NB4 (cell line): ENCODE measurements at places on chromosomes 4 and X.

DNA sequence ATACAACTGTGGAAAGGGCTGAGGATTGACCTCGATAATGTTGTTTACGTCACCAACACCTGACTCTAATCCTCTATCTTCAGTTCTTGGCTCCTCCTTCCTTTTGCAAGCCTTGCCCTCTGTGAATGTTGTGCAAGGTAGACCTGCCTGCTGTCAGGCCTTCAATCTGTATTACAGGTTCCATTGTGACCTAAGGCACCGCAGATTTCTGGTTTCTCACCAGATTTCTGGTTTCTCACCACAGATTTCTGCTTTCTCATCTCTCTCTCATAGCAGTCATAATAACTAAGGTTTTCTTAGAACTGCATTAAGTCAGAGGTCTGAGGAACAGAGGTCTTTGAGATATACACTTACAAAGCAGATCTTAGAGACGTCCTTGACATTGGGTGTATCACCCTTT lies 51.5 kb upstream of the ETNPPL start:
- DNase-seq, result no peak

DNA sequence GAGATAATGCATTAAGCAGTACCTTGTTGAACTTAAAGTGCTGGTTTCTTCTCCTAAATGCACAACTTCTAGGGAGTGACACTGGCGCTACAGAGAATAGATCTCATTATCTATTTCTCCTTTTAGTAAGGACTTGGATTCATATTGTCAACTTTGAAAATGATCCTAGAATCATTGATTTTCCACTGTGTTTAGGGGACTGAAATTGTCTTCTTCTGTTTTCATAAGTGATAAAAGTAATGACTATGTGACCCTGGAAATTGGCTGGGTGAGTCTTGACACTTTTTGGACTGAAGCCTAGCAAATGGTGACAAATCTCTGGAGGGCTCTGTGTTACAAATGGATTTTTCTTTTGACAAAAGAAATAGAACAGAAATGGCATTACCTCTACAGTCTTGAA lies 167.8 kb downstream of the NDST4 start:
- no peak for DNase-seq

GRCh38 chr4:138055890-138056289 lies 186.3 kb downstream of the SLC7A11 start:
- DNase-seq, result no peak

GRCh38 chr4:158543191-158543590 lies 21.5 kb downstream of the RXFP1 start:
- no peak for DNase-seq

DNA sequence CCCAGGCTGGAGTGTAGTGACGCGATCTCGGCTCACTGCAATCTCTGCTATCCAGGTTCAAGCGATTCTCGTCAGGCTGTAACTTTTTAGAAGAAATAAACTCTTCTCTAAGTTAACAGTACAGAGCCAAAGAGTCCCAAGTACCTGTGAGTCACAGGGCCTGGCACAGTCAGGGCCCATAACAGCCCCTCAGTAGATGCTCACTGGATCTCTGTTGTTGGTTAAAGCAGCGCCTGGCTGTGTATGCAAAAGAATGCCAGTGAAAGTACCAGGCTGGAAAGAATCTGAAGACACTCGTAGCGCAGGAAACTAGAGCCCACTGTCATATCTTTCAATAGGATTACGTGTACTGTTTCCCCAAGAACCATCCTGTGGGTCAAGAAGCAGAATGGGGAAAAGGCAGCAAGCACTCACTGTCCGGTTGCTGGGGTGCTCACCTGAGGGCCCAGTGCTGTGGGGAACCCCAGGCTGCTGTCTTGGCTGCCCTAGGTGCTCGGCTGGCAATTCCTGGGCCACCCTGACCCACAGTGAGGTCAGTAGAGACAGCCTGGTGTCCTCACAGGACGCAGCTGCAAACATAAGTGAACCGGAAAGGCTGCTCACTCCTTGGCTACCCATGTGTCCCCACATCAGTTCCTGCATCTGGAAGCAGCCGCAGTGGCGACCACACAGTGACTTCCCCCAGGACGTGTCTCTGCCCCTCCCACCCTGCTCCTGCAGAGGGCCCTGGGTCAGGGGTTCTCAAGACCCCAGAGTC lies 3.1 kb upstream of the SLBP start:
- DNase-seq, result peak; percentile 79

GRCh38 chrX:139423186-139423585 lies 107.4 kb upstream of the F9 start:
- no peak for DNase-seq

GRCh38 chr4:155392481-155393184 lies 15.9 kb upstream of the MAP9 start:
- no peak for DNase-seq

DNA sequence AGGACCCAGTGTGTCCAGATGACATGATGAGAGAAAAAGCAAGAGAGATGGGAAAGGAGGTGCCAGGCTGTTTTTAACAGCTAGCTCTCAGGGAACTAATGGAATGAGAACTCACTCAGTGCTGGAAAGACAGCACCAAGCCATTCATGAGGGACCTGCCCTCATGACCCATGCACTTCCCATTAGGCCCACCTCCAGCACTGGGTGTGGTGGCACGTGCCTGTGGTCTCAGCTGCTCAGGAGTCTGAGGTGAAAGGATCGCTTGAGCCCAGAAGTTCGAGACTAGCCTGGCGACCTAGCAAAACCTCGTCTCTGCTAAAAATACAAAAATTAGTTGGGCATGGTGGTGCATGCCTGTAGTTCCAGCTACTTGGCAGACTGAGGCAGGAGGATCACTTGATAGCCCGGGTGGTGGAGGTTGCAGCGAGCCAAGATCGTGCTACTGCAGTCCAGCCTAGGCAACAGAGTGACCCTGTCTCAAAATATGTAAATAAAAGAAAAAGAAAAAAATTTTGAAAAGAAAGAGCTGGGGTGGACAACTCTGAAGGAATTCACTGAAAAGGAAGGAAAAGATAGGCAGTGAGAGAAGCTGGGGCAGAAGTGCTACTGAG lies 50.9 kb downstream of the FAM193A start:
- no peak for DNase-seq

- DNase-seq, result peak; percentile 69
Measured at GRCh38 chr4:56086073-56086541, 137.4 kb downstream of the CEP135 start.

GRCh38 chrX:151870602-151871001 lies 42.1 kb upstream of the MAGEA4 start:
- no peak for DNase-seq

GRCh38 chr4:21046141-21046540 lies 345.9 kb downstream of the PACRGL start:
- DNase-seq, result no peak

DNA sequence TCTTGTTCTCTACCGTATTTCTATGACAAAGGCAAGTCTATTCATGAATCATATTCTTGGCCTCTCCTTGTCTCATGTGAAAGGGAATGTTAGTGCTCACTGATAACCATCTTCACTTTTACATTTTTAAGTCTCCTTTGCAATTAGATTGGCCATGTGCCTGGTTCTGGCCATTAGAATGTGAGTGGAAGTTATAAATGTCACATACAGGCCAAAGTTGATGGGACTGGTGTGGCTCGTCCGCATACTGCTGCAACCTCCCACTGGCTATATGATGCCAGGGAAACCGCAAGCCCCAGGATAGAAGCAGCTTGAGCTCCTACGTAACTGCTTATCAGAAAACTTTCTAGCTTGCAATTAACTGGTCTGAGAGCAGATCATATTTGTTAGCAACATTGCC lies 86.1 kb downstream of the MAGEC1 start:
- DNase-seq, result no peak

DNA sequence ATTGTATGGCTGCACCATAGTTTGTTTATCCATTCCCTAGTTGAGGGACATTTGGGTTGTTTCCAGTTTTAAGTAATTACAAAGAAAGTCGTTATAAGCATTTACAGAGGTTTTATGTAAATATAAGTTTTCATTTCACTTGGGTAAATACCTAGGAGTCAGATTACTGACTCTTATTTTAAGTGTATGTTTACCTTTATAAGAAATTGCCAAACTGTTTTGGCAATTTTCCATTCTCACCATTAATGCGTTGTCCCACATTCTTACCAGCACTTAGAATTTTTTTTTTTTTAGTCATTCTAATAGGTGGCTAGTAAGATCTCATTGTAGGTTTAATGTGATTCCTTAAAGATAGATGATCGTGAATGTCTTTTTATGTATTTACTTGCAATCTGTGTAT lies 121.5 kb upstream of the NR3C2 start:
- DNase-seq, result no peak

DNA sequence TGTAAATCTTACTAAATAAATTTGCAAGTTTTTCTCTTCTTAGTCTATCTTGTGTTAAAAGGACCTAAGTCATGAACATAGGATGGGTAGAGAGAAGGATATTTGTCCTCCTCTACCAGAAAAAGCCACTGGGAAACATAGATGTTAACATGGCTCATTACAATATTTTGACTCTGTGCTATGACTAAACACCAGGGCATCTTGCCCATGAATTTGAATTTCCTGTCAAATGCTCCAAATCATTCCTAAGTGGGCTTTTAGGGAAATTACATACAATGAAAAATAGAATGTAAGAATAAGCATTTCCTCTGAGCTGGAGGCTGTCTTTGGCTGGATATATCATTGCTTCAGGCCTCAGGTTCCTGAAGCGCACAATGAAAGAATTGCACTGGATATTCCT lies 39.1 kb downstream of the ANOS1 start:
- no peak for DNase-seq

GRCh38 chr4:155522201-155522600 lies 144.4 kb upstream of the GUCY1A1 start:
- no peak for DNase-seq

DNA sequence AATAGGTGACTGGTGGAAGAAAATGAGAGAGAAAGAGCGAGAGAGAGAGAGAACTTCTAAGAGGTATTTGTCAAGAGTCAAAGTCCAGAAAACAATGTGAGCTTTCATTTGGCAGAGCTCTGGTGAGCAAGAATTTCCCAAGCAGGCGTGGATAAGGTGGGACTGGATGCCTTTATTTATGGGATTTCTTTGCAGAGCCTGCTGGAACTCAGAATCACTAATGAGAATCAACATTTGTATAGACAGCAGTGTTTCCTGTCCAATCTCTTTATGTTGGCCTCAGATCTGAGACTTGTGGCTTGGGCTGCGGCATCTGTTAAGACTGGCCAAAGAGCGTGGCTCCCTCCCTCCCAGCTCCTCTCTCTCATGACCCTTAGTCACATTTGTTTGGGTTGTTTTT lies 67.9 kb upstream of the TBL1X start:
- DNase-seq, result no peak

DNA sequence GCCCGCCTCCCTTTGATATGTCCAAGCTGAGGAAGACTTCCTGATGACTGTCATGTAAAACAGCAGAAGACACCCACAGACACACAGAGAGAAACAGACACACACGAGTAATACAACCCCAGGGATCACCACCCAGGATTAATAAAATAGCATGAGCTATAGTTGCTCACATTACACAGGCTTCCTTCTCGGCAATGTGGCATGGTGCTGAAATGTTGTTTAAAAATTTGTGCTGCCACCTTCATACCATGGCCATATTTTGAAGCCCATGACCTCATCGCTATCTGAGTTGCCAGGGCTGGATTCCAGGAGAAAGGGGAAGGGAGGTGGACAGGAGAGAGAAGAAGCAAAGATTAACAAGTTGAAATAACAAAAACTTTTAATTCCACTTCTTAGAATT lies 111.7 kb downstream of the SYNPO2 start:
- DNase-seq, result no peak

DNA sequence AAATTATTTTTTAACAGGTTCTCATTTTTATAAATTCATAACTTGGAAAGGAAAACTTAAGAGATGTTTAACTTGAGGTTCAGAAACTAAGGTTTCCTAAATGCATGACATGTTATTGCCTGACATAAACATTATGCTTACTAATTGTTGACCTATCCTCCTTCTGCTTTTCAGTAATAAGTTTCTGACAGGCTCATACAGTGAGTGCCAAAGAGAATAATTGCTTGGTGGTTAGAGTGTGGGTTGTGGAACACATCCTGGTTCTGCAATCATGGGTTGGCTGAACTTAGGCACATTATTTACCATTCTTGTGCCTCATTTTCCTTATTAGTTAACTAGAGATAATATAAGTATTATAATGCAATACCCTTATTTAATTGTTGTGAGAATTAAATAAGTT lies 56.5 kb downstream of the BMPR1B start:
- no peak for DNase-seq

GRCh38 chr4:140789759-140790158 lies 33.6 kb upstream of the TBC1D9 start:
- no peak for DNase-seq

DNA sequence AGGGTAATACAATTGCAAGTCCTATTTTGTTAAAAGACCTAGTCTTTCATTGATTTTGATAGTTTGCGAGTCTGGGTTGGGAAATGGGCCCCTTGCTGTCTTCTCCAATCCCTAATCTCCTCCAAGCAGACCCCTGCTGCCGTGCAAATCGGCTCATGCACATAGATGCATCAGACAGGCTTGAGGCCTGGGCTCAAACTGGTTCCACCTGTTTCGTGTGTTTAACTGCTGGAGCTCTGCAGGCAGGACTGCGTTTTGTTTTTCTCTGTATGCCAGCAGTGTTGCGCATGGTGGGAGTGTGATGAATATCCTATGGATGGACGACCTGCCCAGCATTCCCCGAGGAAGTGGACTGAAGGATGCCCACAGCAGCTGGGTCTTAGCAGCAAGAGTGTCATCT lies 133.9 kb downstream of the PDGFRA start:
- DNase-seq, result no peak

DNA sequence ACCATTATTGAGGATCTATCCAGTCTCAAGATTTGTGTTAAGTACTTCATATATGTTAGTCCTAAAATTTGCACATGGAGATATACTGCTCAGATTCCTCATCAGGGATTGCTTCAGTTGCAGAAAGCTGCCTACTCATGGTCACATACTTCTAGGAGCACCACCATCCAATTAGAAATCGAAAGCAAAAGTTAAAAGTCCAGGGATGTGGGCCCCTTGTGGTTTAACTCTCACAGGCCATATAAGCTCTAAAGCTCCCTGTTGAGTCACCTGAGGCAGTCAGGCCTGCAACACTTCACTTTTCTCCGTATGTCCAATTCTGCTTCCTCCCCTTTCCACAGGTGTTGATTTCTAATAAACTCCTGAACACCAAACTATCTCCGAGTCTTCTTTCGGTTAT lies 84.2 kb downstream of the CNOT6L start:
- DNase-seq, result peak; percentile 90

DNA sequence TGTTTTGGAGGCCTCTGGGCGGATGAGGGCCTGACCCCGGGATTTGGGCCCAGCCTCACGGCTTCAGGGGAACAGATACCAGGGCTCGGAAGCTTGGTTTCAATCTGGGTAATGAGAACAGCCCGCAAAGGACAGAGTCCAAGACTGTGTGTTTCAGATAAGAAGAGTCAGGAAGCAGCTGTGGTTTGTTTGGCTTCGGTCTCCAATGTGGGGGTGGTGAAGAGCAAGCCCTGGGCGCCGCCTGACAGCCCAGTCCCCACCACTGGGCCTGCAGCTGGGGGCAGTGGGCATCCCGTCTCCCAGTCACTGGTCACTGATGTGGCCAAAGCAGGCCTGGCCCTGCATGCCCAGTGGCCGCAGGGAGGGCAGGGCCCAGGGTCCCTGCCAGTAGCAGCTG lies 9.1 kb downstream of the WFS1 start:
- peak; percentile 64 for DNase-seq

- DNase-seq, result no peak
Measured at GRCh38 chr4:56570041-56570440, 64.5 kb downstream of the ARL9 start.
